Colonic mucosa (tissue), 4 donors: ENCODE measurements at places on chromosomes 4 and X. TPM values are rescaled to one million over a fixed set of nuclear protein-coding genes. Genes with fewer than 3 reads are reported as not detected.

Gene CT45A1
- total RNA-seq, result not detected

GRCh38 chrX:111624169-111624568 is 56.8 kb upstream of the ALG13 start:
- no peaks in the 10 kb centered on the region for H3K27me3 ChIP-seq
- no peak overlapping the region for H3K27ac ChIP-seq
- DNase-seq, result no peak

Gene WDFY3
- 46.3 TPM for total RNA-seq

Gene VCX3B
- not detected for total RNA-seq

DNA sequence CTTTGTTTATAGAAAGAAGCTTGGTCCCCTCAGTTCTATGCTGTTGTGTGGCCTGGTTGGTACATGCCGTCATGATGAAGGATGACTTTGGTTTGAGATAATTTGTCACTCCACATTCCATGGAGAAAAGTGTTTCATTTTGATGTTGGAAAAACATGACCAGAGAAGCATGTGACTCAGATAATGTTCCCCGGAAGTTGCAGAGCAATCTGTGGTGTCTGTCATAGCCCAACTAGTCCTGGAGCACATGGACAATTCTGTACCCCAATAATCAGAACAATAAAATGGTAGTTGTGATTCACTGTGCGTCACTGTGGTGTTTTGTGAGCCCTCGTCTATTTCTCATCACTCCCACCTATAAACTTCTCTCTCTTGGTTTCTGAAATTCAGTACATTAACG is 85.1 kb downstream of the PDK3 start:
- no peak for DNase-seq
- H3K4me3 ChIP-seq, result no peak overlapping the region
- H3K36me3 ChIP-seq, result no peaks in the 10 kb centered on the region
- no peak overlapping the region for H3K27ac ChIP-seq
- no peaks in the 10 kb centered on the region for H3K4me1 ChIP-seq

Gene TREX2
- not detected for total RNA-seq

- no peak overlapping the region for H3K27ac ChIP-seq
- no peak for DNase-seq
- no peak overlapping the region for H3K4me3 ChIP-seq
- H3K4me1 ChIP-seq, result no peaks in the 10 kb centered on the region
- no peaks in the 10 kb centered on the region for H3K36me3 ChIP-seq
- no peaks in the 10 kb centered on the region for H3K27me3 ChIP-seq
These were observed 30.6 kb upstream of the KIAA1210 start for GRCh38 chrX:119158226-119158625.

DNA sequence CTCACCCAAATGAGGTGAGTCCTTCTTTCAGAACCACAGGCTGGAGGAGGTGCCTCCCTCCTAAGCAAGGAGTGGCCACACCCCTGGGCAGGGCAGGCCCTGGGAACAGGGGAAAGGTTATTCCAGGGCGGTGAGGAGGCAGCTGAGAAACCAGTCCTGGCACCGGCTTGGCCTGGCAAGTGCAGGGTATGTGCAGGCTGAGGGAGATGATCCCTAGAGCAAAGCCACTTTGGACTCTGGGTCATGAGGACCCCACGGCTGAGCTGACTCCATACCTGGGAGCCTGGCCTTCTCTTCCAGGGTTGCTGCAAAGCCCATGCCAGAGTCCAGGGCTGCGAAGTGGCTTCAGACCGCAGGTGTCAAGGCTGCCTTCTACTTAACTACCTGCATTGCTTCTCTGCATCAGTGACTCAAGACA is 49.5 kb upstream of the HELT start:
- H3K4me1 ChIP-seq, result peaks cover 3% of the 10 kb centered on the region
- no peak overlapping the region for H3K27ac ChIP-seq
- no peaks in the 10 kb centered on the region for H3K27me3 ChIP-seq
- H3K36me3 ChIP-seq, result no peaks in the 10 kb centered on the region
- DNase-seq, result peak; percentile 91
- H3K4me3 ChIP-seq, result no peak overlapping the region

DNA sequence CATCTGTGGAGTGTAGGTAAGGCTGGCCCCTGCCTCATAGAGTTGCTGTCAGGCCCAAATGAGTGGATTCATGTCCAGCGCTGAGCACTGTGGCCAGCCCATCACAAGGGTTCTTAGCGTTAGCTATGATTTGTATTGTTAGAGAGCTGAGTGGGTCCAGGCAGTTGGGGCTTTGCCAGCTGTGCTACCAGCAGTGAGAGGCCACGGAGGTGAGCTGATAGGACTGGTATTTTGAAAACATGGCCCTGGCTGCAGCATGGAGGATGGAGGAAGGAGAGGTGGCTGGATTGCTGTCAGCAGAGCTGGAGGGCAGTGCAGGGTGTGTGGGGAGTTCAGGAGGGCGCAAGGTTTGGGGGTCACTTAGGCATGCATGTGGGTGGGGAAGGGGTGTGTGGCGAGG is 69.8 kb downstream of the PSAPL1 start:
- H3K4me1 ChIP-seq, result no peaks in the 10 kb centered on the region
- H3K4me3 ChIP-seq, result no peak overlapping the region
- H3K36me3 ChIP-seq, result no peaks in the 10 kb centered on the region
- no peak for DNase-seq
- H3K27ac ChIP-seq, result no peak overlapping the region

DNA sequence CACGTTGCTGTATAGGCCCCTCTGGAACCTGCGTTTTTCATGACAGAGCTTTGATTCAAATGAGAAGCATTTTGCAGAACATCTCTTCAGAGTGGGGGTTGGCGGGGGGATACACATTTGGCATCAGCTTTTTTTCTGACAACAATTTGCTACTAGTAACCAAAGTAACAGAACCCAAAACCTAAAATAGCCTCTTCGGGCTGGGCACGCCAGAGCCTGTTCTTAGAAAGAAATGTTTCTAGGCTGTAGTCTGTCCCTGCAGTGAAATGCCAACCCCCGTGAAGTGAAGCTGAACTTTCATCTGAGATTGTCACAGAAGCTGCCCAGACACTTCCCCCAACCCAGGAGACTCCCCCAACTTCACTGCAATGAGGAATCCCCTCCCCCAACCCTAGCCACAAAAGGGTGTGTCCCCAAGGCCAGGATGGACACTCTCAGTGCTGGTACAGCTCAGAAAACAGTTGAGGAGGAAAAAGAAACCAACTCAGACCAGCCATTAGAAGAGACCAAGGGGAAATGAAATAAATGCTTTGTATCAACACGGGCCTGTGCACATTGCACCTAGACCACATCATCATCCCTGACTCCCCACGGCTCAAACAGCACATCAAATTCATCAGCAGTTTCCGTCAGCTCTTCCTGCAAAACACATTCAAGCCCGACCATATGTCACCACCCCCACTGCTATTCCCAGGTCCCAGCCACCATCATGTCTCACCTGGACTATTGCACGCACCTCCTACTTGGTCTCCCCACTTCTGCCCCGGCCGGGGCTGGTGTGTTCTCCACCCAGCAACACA is 8.4 kb upstream of the MAN2B2 start:
- H3K27ac ChIP-seq, result no peak overlapping the region
- no peaks in the 10 kb centered on the region for H3K36me3 ChIP-seq
- H3K4me1 ChIP-seq, result no peaks in the 10 kb centered on the region
- H3K27me3 ChIP-seq, result peaks cover 31% of the 10 kb centered on the region

GRCh38 chr4:184039963-184040383 is 134.9 kb downstream of the STOX2 start:
- no peak for DNase-seq
- H3K4me1 ChIP-seq, result no peaks in the 10 kb centered on the region
- H3K4me3 ChIP-seq, result no peak overlapping the region
- H3K27ac ChIP-seq, result no peak overlapping the region
- no peaks in the 10 kb centered on the region for H3K36me3 ChIP-seq
- H3K27me3 ChIP-seq, result no peaks in the 10 kb centered on the region

- H3K36me3 ChIP-seq, result no peaks in the 10 kb centered on the region
- DNase-seq, result no peak
- no peak overlapping the region for H3K27ac ChIP-seq
- no peaks in the 10 kb centered on the region for H3K27me3 ChIP-seq
- no peaks in the 10 kb centered on the region for H3K4me1 ChIP-seq
- H3K4me3 ChIP-seq, result no peak overlapping the region
These were observed 148.8 kb upstream of the EDNRA start for GRCh38 chr4:147332091-147332490.

DNA sequence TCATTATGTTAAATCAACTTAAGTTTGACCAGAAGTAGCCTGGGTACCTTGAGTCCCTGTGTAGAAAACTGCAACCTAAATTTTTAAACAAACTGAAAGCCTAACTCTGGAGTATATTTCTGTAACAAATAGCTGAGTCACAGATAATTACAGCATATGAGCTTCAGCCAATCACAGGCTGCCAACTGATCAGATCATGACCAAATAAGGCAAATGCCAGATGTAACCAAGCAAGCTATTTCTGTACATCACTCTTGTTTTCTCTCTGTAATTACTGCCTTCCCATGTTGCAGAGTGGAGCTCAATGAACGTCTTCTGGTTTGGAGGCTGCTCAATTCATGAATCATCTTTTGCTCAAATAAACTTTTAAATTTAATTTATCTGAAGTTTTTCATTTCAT is 980.9 kb upstream of the DIAPH2 start:
- no peak for DNase-seq
- H3K4me3 ChIP-seq, result no peak overlapping the region
- H3K4me1 ChIP-seq, result no peaks in the 10 kb centered on the region
- H3K27ac ChIP-seq, result no peak overlapping the region

Gene GSX2
- not detected for total RNA-seq

Gene SPANXN3
- total RNA-seq, result not detected

Gene RADX
- 0.96 TPM for total RNA-seq

DNA sequence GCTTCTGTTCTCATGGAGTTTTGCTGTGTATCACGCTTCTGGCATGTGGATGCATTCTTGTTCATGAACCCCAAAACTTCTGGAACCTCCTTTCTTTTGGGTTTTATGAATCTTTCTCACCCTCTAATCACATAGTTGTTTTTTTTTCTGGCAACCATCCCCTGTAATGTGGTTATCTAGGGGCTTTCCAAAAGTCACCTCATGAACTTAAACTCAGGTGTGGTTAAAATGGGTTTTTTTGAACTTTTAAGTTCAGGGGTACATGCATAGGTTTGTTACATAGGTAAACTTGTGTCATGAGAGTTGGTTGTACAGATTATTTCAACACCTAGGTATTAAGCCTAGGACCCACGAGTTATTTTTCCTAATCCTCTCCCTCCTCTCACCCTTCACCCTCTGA is 1099.4 kb upstream of the SLIT2 start:
- no peak overlapping the region for H3K4me3 ChIP-seq
- no peaks in the 10 kb centered on the region for H3K36me3 ChIP-seq
- no peak overlapping the region for H3K27ac ChIP-seq
- H3K4me1 ChIP-seq, result no peaks in the 10 kb centered on the region
- no peaks in the 10 kb centered on the region for H3K27me3 ChIP-seq
- DNase-seq, result no peak

Gene SPANXN4
- not detected for total RNA-seq

DNA sequence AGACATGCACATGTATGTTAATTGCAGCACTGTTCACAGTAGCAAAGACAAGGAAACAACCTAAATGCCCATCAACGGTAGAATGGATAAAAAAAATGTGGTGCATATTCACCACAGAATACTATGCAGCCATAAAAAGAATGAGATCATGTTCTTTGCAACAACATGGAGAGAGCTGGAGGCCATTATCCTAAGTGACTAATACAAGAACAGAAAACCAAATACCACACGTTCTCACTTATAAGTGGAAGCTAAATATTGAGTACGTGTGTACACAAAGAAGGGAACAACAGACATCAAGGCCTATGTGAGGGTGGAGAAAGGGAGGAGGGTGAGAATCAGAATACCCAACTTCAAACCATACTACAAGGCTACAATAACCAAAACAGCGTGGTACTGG is 17.4 kb upstream of the LNX1 start:
- no peak for DNase-seq
- no peak overlapping the region for H3K4me3 ChIP-seq
- H3K27me3 ChIP-seq, result no peaks in the 10 kb centered on the region
- no peaks in the 10 kb centered on the region for H3K4me1 ChIP-seq

GRCh38 chrX:133190877-133191738 is 27.0 kb downstream of the TFDP3 start:
- no peaks in the 10 kb centered on the region for H3K4me1 ChIP-seq
- H3K4me3 ChIP-seq, result no peak overlapping the region
- H3K36me3 ChIP-seq, result no peaks in the 10 kb centered on the region
- no peak for DNase-seq
- no peaks in the 10 kb centered on the region for H3K27me3 ChIP-seq

DNA sequence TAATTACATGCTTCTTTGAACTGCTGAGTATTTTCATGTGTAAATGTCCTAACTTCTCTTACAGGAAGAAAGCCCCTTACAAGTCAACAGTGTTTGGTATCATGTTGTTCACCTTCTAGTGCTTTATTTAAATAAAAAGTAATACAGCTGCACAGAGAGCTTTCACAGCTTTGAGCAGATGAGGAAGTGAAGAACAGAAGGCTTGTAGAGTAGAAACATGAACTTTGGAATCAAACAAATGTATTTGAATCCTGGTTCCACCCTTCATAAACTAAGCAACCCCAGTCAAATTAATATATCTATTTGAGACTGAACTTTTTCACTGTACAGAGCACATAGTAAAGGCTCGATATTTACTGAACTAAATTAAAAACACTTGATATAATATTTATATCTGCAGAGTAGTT is 120.5 kb downstream of the CAMK2D start:
- peak overlapping the region; percentile 79 for H3K27ac ChIP-seq
- peaks cover 26% of the 10 kb centered on the region for H3K4me1 ChIP-seq
- H3K27me3 ChIP-seq, result no peaks in the 10 kb centered on the region
- no peak for DNase-seq

Gene IL2
- 3.3 TPM for total RNA-seq

- H3K36me3 ChIP-seq, result no peaks in the 10 kb centered on the region
- H3K4me1 ChIP-seq, result no peaks in the 10 kb centered on the region
- H3K4me3 ChIP-seq, result peak within 1 kb of the TSS; percentile 65
- H3K27me3 ChIP-seq, result no peaks in the 10 kb centered on the region
- H3K27ac ChIP-seq, result peak within 1 kb of the TSS; percentile 74
These were observed at the start of gene EFNB1 for GRCh38 chrX:68828740-68829581. TSS of gene EFNB1 (plus strand) at chrX:68829021. CDS start at chrX:68829777, 756 bp downstream.

DNA sequence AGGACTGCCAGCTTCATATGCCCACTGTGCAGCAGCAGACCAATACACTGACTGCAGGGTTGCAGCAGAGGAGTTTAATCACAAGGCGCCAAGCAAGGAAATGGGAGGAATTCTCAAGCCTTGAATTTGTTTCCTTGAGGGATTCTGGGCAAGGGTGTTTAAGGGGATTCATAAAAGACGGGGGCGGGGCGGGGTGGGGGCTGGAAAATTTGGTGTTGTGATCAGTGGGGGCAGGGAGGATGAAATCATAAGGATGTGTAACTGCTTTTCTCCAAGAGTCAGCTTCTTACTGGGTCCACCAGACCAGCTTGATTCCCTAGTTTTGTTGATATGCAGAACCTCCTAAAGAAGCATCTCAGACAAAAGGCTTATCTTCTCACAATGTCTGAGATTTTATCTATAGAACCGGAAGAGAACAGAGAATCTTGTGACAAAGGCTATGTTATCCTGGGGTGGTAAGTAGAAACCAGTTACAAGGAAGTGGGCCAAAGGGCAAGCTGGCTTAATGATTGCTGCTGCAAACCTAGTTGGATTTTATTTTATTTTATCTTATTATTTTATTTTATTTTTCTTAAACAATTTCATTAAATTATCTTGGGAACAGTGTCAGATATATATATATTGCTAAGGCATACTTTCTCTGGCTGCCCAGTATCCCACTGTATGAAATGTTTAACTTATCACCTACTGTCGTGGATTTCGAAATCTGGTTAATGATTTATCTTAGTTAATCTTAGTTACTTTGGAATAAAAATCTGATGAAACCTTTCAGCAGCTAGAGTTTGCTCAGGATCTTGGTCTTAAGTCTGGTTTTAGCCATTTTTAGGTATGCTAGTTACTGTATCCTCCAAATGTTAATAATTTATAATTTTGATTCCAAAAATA is 276.4 kb downstream of the RPA4 start:
- no peaks in the 10 kb centered on the region for H3K4me1 ChIP-seq
- H3K36me3 ChIP-seq, result no peaks in the 10 kb centered on the region
- peak overlapping the region; percentile 20 for H3K27ac ChIP-seq
